RPMI8226 (cell line): ENCODE measurements at places on chromosomes 16 and 17.

GRCh38 chr17:54888981-54889380, 11.7 kb upstream of the TOM1L1 start:
- no peak for DNase-seq

GRCh38 chr16:84836967-84837366, 17.2 kb downstream of the CRISPLD2 start:
- no peak for DNase-seq

- peak; percentile 73 for DNase-seq
Measured at GRCh38 chr16:745739-746138, 4.9 kb upstream of the CIAO3 start.

DNA sequence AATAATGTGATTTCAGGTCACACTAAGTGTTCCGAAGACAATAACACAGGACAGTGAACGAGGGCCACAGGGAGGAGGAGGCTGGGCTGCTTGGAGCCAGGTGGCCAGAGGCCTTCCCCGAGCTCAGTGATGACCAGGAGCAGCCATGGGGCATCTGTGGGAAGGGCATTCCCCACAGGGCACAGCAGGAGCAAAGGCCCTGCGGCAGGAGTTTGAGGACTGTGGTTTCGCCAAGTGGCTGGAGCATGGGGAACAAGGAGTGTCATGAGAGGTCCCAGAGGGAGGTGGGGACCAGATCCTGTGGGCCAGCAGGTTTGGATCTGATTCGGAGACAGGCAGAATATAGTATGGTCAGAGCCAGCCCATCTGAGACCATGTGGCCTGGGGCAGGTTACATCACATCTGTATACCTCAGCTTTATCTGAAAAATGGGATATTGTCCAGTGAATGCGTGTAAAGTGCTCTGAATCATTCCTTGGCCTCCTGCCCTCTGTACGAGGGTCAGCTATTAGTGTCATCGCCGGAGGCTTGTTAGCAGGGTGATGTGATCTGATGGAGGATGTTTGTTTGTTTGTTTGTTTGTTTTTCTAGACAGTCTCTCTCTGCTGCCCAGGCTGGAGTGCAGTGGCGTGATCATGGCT, 176.8 kb downstream of the KATNIP start:
- no peak for DNase-seq

DNA sequence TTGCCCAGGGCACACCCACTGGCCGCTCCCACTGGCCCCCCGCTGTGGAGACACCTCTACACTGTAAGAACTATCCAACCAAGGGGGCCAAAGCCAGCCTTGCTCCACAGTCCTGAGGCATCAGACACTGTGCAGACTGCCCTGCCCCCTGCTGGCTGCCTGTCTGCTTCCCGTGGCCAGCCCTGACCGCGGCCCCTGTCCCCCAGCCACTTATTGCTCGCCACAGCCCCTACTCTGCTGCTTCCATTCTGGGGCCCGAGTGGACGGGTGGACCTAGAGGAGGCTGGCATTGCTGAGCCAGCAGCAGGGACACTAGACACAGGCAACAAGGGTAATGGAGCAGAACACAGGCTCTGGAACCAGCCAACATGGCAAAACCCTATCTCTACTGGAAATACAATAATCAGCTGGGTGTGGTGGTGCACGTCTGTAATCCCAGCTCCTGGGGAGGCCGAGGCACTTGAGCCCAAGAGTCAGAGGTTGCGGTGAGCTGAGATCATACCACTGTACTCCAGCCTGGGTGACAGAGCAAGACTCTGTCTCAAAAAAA, 19.7 kb upstream of the LRRC37A3 start:
- peak; percentile 19 for DNase-seq

- peak; percentile 74 for DNase-seq
Measured at GRCh38 chr17:49646391-49647255, 31.3 kb downstream of the SPOP start.

DNA sequence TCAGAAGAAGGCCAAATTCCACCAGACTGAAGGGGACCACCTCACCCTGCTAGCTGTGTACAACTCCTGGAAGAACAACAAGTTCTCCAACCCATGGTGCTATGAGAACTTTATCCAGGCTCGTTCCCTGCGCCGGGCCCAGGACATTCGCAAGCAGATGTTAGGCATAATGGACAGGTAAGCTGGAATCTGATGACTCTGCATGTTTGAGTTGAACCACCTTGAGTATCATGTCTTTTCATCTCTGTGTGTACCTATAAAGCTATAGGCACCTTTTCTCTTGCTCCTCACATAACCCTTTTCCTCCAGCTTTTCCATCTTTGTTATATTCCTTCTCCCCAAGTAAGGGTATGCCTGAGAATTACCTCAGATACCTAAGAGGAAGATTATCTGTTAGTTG, 24.8 kb downstream of the ETV4 start:
- no peak for DNase-seq

- no peak for DNase-seq
Measured at GRCh38 chr16:57479976-57480753, 6.1 kb downstream of the DOK4 start.

GRCh38 chr16:9033125-9033830, 58.2 kb upstream of the HAPSTR1 start:
- DNase-seq, result peak; percentile 39

- DNase-seq, result no peak
Measured at GRCh38 chr17:79038545-79039135, 14.7 kb downstream of the C1QTNF1 start.

DNA sequence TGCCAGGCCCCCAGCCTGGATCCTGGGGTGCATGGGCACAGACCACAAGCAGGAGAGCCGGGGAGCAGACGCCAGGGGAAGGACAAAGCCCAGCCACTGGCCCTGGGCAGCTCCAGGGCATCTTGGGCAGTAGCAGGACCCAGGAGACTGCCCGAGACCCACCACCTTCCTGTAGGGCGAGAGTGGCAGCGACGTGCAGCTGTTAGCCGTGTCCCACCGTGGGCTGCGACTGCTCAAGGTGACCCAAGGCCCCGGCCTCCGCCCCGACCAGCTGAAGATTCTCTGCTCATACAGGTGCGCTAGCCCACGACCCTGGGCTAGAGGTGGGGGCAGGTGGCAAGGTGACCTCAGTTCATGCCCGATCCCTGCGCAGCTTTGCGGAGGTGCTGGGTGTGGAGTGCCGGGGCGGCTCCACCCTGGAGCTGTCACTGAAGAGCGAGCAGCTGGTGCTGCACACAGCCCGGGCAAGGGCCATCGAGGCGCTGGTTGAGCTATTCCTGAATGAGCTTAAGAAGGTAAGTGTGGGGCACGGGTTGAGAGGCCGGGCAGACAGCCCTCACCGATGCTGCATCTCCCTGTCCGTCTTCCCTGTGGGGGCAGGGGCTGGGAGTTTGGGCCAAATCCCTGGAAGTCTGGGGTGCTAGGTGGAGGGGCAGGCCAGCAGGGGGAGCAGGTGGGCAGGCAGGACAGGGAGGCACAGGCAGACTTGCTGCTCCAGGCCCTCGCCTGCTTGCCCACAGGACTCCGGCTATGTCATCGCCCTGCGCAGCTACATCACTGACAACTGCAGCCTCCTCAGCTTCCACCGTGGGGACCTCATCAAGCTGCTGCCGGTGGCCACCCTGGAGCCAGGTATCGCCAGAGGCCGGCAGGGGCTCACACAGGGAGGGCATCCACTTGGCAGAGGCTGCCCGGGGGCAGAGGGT, 13.5 kb upstream of the SMIM5 start:
- peak; percentile 69 for DNase-seq

DNA sequence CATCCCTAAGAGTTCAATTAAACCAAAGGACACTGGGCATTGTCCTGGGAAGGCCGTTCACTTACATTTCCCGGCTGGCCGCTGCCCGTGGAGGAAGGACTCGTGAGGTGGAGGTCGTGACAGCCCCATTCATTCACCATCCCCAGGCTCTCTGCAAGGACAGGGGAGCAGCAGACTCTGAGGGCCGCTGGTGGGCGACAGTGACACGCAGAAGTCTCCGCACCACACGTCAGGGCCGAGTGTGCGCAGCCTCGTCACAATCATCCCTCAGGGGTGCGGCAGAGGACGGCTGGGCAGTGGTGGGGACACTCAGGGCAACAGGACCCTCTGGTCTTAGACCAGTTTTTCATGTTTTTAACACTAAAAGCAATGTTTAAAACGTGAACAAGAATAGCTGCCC, 21.7 kb downstream of the UNKL start:
- DNase-seq, result no peak

- no peak for DNase-seq
Measured at GRCh38 chr17:1506649-1507267, 9.7 kb downstream of the INPP5K start.

DNA sequence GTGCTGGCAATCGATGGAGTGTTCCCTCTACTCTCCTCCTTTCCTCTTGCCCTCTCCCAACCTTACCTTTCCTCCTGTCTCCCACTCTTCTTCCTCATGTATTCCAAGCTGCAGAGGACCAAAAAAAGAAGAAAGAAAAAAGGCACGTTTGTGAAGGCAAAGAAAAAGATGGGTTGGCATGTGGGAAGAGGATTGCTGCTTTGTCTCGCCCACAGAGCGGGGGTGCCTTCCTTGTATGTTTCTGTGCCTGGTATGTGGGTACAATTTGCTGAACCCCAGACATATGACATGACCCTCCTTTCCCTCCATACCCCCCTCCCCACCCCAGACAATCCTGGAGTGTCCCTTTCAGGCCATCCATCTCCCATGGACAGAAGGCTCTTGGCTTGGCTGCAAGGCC, 13.1 kb upstream of the CTCF start:
- no peak for DNase-seq

DNA sequence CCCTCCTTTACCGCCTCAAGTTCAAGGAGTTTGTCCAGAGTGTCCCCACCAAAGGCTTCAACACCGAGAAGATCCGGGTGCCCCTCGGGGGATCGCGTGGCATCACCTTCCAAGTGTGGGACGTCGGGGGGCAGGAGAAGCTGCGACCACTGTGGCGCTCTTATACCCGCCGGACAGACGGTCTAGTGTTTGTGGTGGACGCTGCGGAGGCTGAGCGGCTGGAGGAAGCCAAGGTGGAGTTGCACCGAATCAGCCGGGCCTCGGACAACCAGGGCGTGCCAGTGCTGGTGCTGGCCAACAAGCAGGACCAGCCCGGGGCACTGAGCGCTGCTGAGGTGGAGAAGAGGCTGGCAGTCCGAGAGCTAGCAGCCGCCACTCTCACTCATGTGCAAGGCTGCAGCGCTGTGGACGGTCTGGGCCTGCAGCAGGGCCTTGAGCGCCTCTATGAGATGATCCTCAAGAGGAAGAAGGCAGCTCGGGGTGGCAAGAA, 1.1 kb downstream of the ARL4D start:
- no peak for DNase-seq

GRCh38 chr16:27547134-27547533, 2.6 kb downstream of the GTF3C1 start:
- DNase-seq, result no peak

DNA sequence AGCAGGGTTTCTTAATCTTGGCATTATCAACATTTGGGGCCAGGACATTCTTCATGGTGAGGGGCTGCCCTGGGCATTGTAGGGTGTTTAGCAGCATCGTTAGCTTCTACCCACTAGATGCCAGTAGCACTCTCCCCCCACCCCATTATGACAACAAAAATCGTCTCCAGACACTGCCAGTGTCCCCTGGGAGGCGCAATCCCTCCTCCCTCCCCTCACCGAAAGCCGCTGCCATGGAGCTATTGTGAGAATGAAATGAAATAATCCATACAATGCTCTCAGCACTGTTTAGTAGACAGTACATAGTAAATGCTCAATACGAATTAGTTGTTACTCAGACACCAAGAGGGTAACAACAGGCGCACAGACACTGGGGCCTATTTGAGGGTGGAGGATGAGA, 502.9 kb downstream of the NPIPA7 start:
- DNase-seq, result no peak

DNA sequence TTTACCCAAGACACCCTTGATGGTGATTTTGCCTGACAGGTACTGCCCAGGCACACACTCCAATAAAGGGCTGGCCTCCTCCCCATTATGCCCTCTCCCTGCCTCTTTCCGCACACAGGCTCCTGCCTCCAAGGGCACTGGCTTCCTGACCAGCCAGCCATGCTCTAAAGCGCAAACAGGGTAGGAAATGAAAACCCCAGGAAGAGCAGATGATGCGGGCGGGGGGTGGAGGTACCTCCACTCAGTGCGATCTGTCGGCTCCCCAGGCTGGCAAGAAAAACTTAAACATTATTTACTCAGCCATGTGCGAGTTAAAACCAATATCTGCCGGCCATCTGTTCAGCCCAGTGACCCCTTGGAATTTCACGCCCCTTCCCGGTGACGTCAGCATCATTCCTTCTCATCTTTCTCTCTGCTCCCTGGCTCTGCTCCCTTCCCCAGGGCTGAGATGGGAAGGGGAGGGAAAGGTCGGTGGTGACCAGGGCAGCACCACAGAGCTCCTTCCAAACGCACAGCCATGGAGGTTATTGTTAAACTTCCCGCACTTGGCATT, 262.5 kb downstream of the CBLN1 start:
- no peak for DNase-seq

DNA sequence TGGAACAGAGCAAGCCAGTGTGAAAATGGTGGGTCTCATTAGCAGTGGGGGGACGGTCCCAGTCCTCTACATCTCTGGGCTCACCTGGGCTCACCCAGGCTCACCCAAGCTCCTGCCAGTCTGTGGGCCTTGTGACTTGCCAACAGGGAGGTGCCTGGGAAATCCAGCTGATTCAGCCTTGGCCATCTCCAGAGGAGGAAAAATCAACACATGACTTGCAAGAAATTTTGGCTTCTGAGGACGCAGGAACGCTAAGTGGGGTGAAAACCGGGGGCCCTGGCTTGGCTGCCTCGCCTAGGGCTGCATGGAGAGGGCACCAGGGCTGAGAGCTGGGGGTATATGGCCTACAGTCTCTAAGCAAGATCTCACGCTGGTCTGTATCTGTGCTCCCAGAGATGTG, 47.7 kb downstream of the VAC14 start:
- no peak for DNase-seq

- no peak for DNase-seq
Measured at GRCh38 chr17:61554209-61554608, 36.8 kb downstream of the NACA2 start.

DNA sequence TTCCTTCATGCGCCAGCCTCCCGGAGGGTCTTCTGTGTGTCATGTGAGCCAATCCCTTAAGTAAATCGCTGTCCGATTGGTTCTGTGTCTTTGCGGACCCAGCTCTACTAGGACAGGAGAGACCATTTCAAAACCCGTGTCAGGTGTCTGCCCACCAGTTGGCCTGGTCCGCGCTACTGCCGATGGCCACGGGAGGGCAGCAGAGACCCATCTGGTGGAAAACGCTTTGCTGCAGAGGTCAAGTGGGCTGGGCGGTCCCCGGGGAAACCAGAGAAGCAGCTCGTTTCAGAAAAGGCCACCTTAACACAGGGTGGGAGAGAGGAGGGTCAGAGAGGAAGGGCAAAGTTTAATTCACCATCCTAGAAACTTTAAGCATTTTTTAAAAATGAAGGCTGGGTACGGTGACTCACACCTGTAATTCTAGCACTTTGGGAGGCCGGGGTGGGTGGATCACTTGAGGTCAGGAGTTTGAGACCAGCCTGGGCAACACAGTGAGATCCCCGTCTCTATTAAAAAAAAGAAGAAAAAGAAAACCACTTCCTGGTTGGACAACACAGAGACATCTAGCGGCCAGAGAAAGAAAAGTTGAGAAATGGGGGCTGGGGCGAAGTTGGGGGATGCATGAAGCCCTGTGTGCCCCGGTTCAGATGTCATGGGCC, 2.8 kb upstream of the CIBAR2 start:
- peak; percentile 76 for DNase-seq
